ENCODE measurements at places on chromosomes 13 and 19. TPM values are rescaled to one million over a fixed set of nuclear protein-coding genes. Genes with fewer than 3 reads are reported as not detected.
A peak's percentile ranks its signal among the peaks of the same experiment; 100 is the strongest.

- H3K4me1 ChIP-seq, result peaks cover 31% of the 10 kb centered on the region
- no peak for DNase-seq
- peak overlapping the region; percentile 93 for H3K4me3 ChIP-seq
- H3K36me3 ChIP-seq, result peaks cover 38% of the 10 kb centered on the region
- H3K27ac ChIP-seq, result peak overlapping the region; percentile 71
- peaks cover 5% of the 10 kb centered on the region for H3K27me3 ChIP-seq
These were observed 749 bp downstream of the ZNF264 start for GRCh38 chr19:57192077-57192420.

DNA sequence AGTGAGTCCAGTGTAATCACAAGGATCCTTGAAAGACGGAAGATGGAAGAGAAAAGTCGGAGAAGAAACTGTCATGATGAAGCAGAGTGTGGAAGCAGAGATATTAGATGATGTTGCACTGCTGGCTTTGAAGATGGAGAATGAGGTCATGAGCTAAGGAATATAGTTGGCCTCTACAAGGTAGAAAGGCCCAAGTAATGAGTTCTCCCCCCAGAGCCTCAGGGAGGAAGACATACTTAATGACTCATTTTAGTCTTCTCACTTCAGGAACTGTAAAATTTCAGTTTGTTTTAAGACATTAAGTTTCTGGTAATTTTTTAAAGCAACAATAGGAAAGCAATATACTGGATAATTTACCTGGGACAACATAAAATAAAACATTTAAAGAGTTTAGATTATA is 1331.5 kb upstream of the PCDH20 start:
- no peaks in the 10 kb centered on the region for H3K36me3 ChIP-seq
- no peaks in the 10 kb centered on the region for H3K27me3 ChIP-seq
- no peak overlapping the region for H3K27ac ChIP-seq
- no peak overlapping the region for H3K4me3 ChIP-seq
- DNase-seq, result no peak
- H3K4me1 ChIP-seq, result peaks cover 11% of the 10 kb centered on the region

GRCh38 chr19:5028229-5028886 is 59.4 kb downstream of the KDM4B start:
- no peak overlapping the region for H3K27ac ChIP-seq
- DNase-seq, result no peak
- H3K36me3 ChIP-seq, result no peaks in the 10 kb centered on the region
- no peak overlapping the region for H3K4me3 ChIP-seq
- no peaks in the 10 kb centered on the region for H3K27me3 ChIP-seq

DNA sequence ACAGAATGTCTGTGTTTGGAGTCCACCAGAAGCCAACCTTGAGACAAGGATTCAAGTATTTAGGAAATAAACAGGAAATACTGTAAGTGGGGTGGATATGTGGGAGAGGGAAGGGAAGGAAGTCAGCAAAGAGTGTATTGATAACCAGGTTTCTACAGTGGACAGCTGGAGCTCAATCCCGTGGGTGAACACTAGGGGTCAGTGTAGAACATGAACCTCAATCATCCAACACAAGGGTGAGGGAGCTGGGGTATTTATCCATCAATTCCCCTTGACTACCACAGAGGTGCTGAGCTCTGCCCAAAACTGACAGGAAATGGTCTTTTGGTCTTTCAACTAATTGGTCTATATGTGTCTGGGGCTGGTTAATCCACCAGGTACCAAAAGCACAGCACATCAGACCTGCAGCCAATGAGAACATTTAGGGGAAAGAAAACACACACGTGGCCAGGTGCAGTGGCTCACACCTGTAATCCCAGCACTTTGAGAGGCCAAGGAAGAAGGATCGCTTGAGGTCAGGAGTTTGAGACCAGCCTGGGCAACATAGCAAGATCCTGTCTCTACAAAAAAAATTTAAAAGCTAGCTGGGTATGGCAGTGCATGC is 5.6 kb upstream of the SYDE1 start:
- H3K4me3 ChIP-seq, result no peak overlapping the region
- H3K27ac ChIP-seq, result no peak overlapping the region
- peaks cover 2% of the 10 kb centered on the region for H3K4me1 ChIP-seq
- peaks cover 12% of the 10 kb centered on the region for H3K36me3 ChIP-seq
- no peaks in the 10 kb centered on the region for H3K27me3 ChIP-seq
- no peak for DNase-seq

- H3K4me3 ChIP-seq, result peak within 1 kb of the TSS; percentile 95
- H3K27ac ChIP-seq, result peak within 1 kb of the TSS; percentile 96
- H3K4me1 ChIP-seq, result peaks cover 27% of the 10 kb centered on the region
- DNase-seq, result peak; percentile 92
These were observed at the start of the genes ARMC6 and SUGP2 for GRCh38 chr19:19033426-19034203. Gene ARMC6, plus strand, starts transcription at chr19:19033603. Its CDS starts 607 bp downstream, at chr19:19034210. Gene SUGP2, minus strand, starts transcription at chr19:19033517. Its CDS starts 2,446 bp downstream, at chr19:19031071.

- no peak for DNase-seq
- no peaks in the 10 kb centered on the region for H3K27me3 ChIP-seq
- H3K27ac ChIP-seq, result no peak overlapping the region
- peaks cover 16% of the 10 kb centered on the region for H3K4me1 ChIP-seq
These were observed 3.4 kb downstream of the TBXA2R start for GRCh38 chr19:3603121-3603811.

- no peak for DNase-seq
- H3K36me3 ChIP-seq, result peaks cover 2% of the 10 kb centered on the region
- peak overlapping the region; percentile 30 for H3K27ac ChIP-seq
- H3K4me1 ChIP-seq, result peaks cover 32% of the 10 kb centered on the region
- no peaks in the 10 kb centered on the region for H3K27me3 ChIP-seq
These were observed 1.2 kb downstream of the MAP1S start for GRCh38 chr19:17720440-17720839.

GRCh38 chr19:33293255-33294057 is 8.9 kb downstream of the CEBPA start:
- peaks cover 7% of the 10 kb centered on the region for H3K4me1 ChIP-seq
- peak overlapping the region; percentile 35 for H3K4me3 ChIP-seq
- H3K27me3 ChIP-seq, result peaks cover 3% of the 10 kb centered on the region
- peak overlapping the region; percentile 51 for H3K27ac ChIP-seq
- H3K36me3 ChIP-seq, result no peaks in the 10 kb centered on the region

TEX101 gene
- not detected for total RNA-seq

ZNF253 gene
- total RNA-seq, result 6.1 TPM

SHISA7 gene
- not detected for total RNA-seq

Data from chondrocyte (in vitro differentiated cells).